GM23248 (cell line): ENCODE measurements at places on chromosomes 5 and 9.

DNA sequence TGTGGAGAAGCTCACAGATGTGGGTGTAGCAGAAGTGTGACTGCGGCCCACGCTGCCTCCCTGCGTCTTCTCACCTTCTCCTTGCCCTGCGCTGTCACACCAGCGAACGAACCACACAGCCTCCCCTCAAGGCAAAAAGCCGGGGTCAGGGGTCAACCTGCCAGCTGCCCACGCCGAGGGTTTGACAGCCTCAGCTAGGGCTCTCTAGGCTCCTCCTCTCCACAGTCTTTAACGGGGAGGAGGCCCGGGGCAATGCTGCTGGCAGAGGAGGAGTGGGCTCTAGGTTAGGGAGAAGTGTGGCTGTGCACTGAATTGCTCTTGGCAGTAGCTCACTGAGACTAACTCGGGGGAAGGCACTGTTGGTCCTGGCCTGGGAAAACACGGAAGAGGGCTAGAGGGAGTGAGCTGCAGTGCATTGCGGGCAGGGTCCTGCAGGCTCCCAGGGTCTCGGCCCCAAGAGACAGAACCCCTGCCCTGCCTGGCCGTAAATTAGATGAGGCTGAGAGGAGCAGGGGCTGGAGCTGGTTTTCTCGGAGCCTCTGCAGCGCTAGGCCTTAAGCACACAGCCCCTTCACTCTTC lies 4.2 kb upstream of the TRIM52 start:
- no peak overlapping the region for H3K4me3 ChIP-seq
- no peak for DNase-seq
- no peaks in the 10 kb centered on the region for H3K36me3 ChIP-seq
- H3K27ac ChIP-seq = no peak overlapping the region

DNA sequence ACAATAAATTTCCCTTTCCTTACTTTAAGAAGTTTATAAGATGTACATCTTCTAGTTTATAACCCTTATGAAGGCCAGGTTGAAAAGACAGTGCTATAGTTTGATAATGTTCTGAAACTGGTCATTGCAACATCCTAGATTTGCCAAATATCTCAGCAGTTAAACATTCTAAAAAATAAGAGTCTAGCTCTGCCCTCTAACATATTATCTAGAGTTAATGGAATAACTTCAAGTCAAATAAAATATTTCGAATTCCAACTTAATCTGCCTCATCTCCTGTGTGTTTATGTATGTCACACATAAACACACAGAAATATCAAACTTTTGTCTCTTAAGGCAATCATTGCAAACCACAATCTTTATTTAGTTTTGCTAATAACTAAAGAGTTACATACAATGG lies 796.6 kb downstream of the TLE1 start:
- H3K4me1 ChIP-seq = no peaks in the 10 kb centered on the region
- no peaks in the 10 kb centered on the region for H3K36me3 ChIP-seq
- no peak overlapping the region for H3K27ac ChIP-seq
- no peaks in the 10 kb centered on the region for H3K27me3 ChIP-seq
- no peak overlapping the region for H3K4me3 ChIP-seq

- no peak for DNase-seq
- H3K4me1 ChIP-seq = no peaks in the 10 kb centered on the region
These were observed 14.4 kb downstream of the GLDC start for GRCh38 chr9:6631207-6631512.

DNA sequence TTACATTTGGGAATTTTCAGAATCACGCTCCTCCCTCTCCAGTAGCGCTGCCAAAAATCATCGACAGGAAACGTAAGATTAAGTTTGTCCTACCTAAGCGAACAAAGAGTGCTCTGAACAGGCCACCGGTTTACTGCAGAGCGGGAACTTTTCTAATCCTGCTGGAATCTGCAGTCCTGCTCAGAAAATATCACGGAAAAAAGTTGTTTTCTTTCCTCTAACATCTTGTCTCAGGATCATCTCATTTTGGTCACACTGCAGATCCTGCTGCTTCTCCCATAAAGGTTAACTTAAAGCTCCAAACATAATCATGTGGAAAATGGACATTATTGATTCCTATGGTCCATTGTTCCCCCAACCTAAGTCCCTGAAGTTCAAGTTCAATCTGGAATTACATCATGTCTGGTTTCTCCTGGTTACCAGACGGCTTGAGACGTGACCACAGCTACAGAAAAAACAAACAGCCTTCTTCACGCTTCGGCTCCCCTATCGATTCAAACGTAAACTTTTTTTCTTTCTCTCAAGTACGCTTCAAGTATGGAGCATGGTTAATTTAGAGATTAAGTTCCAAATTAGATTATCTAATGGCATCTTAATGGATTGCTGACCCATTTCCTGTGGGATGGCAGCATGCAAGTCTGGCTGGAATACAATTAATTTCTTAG lies 217.6 kb downstream of the NFIB start:
- no peaks in the 10 kb centered on the region for H3K27me3 ChIP-seq
- no peaks in the 10 kb centered on the region for H3K36me3 ChIP-seq
- H3K4me3 ChIP-seq = peak overlapping the region; percentile 60

- no peaks in the 10 kb centered on the region for H3K36me3 ChIP-seq
- no peaks in the 10 kb centered on the region for H3K4me1 ChIP-seq
- H3K4me3 ChIP-seq = no peak overlapping the region
These were observed 442.7 kb downstream of the CDK5RAP2 start for GRCh38 chr9:120137186-120137840.

- peak; percentile 57 for DNase-seq
- H3K36me3 ChIP-seq = no peaks in the 10 kb centered on the region
- H3K27me3 ChIP-seq = no peaks in the 10 kb centered on the region
- H3K4me3 ChIP-seq = peak overlapping the region; percentile 68
- H3K4me1 ChIP-seq = peaks cover 7% of the 10 kb centered on the region; the same call in 1 of the 2 replicates
These were observed 2.3 kb upstream of the SLC23A1 start for GRCh38 chr5:139385061-139386049.

DNA sequence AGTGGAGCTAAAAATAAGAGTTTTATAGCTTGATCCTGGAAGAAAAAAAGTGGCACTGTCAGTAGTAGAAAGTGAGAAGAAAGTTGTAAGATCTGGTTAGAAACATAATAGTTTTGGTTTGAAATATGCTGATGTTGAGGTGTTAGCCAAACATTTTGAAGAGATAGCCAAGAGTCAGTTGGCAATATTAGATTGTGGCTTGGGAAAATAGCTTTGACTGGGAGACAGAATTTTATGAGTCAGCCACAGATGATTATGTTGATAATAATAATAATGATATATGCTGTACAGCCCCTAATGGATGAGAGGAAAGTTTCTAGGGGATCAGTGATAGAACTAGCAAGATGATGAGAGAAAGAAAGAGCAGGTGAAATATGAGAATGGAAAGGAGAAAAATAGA lies 12.4 kb upstream of the CDH18 start:
- H3K27ac ChIP-seq = no peak overlapping the region
- H3K27me3 ChIP-seq = no peaks in the 10 kb centered on the region
- H3K36me3 ChIP-seq = no peaks in the 10 kb centered on the region
- no peak overlapping the region for H3K4me3 ChIP-seq
- no peak for DNase-seq

- H3K27me3 ChIP-seq = no peaks in the 10 kb centered on the region
- no peak overlapping the region for H3K27ac ChIP-seq
- no peak overlapping the region for H3K4me3 ChIP-seq
- no peaks in the 10 kb centered on the region for H3K36me3 ChIP-seq
- DNase-seq = peak; percentile 36
- no peaks in the 10 kb centered on the region for H3K4me1 ChIP-seq
These were observed 132.5 kb downstream of the SEMA6A start for GRCh38 chr5:116442095-116442534.

- no peaks in the 10 kb centered on the region for H3K36me3 ChIP-seq
- no peak overlapping the region for H3K4me3 ChIP-seq
- H3K4me1 ChIP-seq = peaks cover 3% of the 10 kb centered on the region; the same call in 1 of the 2 replicates
- no peak overlapping the region for H3K27ac ChIP-seq
- no peak for DNase-seq
These were observed 85.7 kb downstream of the LMX1B start for GRCh38 chr9:126699401-126699881.

DNA sequence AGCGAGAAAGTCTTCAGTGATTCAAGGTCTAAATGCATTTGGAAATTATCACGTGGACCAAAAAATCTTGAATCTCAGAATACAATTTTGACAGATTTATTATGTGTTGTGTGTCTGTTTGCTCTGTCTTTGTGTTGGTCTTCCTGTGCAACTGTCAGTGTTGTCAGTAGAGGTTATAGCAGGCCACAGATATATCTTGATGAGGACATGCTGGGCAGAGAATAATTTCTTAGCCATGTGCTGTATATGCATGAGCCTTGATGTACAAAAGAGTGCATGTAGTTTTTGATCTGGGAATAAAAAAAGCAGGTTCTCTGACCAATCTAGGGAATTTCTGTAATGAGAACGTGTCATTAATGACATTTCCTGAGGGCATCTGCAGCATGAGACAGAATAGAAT lies 57.6 kb downstream of the ZSWIM6 start:
- no peak for DNase-seq
- peaks cover 9% of the 10 kb centered on the region for H3K4me1 ChIP-seq
- no peaks in the 10 kb centered on the region for H3K36me3 ChIP-seq

GRCh38 chr5:161406880-161407279 lies 139.6 kb downstream of the GABRB2 start:
- no peaks in the 10 kb centered on the region for H3K27me3 ChIP-seq
- no peak overlapping the region for H3K4me3 ChIP-seq
- DNase-seq = no peak
- H3K4me1 ChIP-seq = no peaks in the 10 kb centered on the region
- no peak overlapping the region for H3K27ac ChIP-seq
